Mesangial cell (primary cell): ENCODE measurements at places on chromosomes 3 and 15. TPM values are rescaled to one million over a fixed set of nuclear protein-coding genes. Genes with fewer than 3 reads are reported as not detected.

Gene MAP6D1
- total RNA-seq, result 2.0 and 2.7 TPM in 2 replicates

Gene EHD4
- total RNA-seq, result 23.6 and 39.1 TPM in 2 replicates

Gene CCRL2
- 0.33 TPM in 1 of 2 replicates, not detected in the other for total RNA-seq

Gene SLC9C1
- not detected in 2 replicates for total RNA-seq

Gene ARL14
- total RNA-seq, result not detected in 2 replicates

Gene HRH1
- total RNA-seq, result 8.1 and 35.2 TPM in 2 replicates

Gene CHRNA3
- 0.13 TPM in 1 of 2 replicates, not detected in the other for total RNA-seq

Gene SPATA12
- 0.13 and 0.16 TPM in 2 replicates for total RNA-seq

Gene BUB1B
- 3.9 and 73.0 TPM in 2 replicates for total RNA-seq

Gene DUOX2
- total RNA-seq, result not detected in 2 replicates

Gene C2CD4A
- total RNA-seq, result 0.25 TPM in 1 of 2 replicates, not detected in the other

Gene LMAN1L
- total RNA-seq, result not detected in 2 replicates

Gene FBXO40
- not detected in 2 replicates for total RNA-seq

Gene ERICH6
- not detected in 2 replicates for total RNA-seq

Gene SUSD5
- 2.5 and 7.5 TPM in 2 replicates for total RNA-seq

Gene MNS1
- total RNA-seq, result 1.1 and 1.5 TPM in 2 replicates

Gene GOLGA6L9
- total RNA-seq, result 0.81 and 1.1 TPM in 2 replicates

Gene CFAP92
- total RNA-seq, result not detected in 2 replicates

Gene SLC2A2
- 1.9 TPM in 1 of 2 replicates, not detected in the other for total RNA-seq

Gene TGM4
- 0.13 and 0.65 TPM in 2 replicates for total RNA-seq

Gene SIDT1
- 0.13 TPM in 1 of 2 replicates, not detected in the other for total RNA-seq

Gene RAB6B
- total RNA-seq, result 1.3 and 3.3 TPM in 2 replicates

Gene HRG
- not detected in 2 replicates for total RNA-seq

Gene RTP3
- total RNA-seq, result not detected in 2 replicates

Gene GP9
- not detected in 2 replicates for total RNA-seq

Gene MYEF2
- total RNA-seq, result 9.5 and 15.2 TPM in 2 replicates

Gene CD80
- not detected in 2 replicates for total RNA-seq

Gene ST8SIA2
- 0.13 and 0.49 TPM in 2 replicates for total RNA-seq

Gene COL8A1
- 195 and 329 TPM in 2 replicates for total RNA-seq

Gene WDR49
- not detected in 2 replicates for total RNA-seq

Gene GPR27
- 0.81 and 0.89 TPM in 2 replicates for total RNA-seq

Gene UBA7
- total RNA-seq, result 7.0 and 22.6 TPM in 2 replicates

Gene IGSF11
- total RNA-seq, result under 0.01 TPM in 1 of 2 replicates, not detected in the other

Gene OXTR
- total RNA-seq, result 5.7 and 29.3 TPM in 2 replicates

Gene DIS3L
- total RNA-seq, result 9.0 and 13.9 TPM in 2 replicates

Gene TRANK1
- total RNA-seq, result 2.4 and 9.6 TPM in 2 replicates

Gene TIPIN
- total RNA-seq, result 3.0 and 8.0 TPM in 2 replicates

Gene FBN1
- 137 and 199 TPM in 2 replicates for total RNA-seq

Gene RETNLB
- total RNA-seq, result not detected in 2 replicates

Gene MCTP2
- total RNA-seq, result 4.4 and 6.3 TPM in 2 replicates

Gene TGM5
- not detected in 2 replicates for total RNA-seq

Gene ILDR1
- 1.0 TPM in 1 of 2 replicates, not detected in the other for total RNA-seq

Gene ADAMTS7
- total RNA-seq, result 23.8 and 56.5 TPM in 2 replicates
